Kidney epithelial cell (primary cell): ENCODE measurements at places on chromosomes 2 and 18.

GRCh38 chr2:240258685-240259084, 118.2 kb upstream of the OTOS start:
- no peak for DNase-seq

GRCh38 chr2:188292348-188293239, 920 bp downstream of the GULP1 start:
- DNase-seq, result peak; percentile 63

- DNase-seq, result no peak
These were observed 19.1 kb upstream of the SLC20A1 start for GRCh38 chr2:112626604-112627059.

DNA sequence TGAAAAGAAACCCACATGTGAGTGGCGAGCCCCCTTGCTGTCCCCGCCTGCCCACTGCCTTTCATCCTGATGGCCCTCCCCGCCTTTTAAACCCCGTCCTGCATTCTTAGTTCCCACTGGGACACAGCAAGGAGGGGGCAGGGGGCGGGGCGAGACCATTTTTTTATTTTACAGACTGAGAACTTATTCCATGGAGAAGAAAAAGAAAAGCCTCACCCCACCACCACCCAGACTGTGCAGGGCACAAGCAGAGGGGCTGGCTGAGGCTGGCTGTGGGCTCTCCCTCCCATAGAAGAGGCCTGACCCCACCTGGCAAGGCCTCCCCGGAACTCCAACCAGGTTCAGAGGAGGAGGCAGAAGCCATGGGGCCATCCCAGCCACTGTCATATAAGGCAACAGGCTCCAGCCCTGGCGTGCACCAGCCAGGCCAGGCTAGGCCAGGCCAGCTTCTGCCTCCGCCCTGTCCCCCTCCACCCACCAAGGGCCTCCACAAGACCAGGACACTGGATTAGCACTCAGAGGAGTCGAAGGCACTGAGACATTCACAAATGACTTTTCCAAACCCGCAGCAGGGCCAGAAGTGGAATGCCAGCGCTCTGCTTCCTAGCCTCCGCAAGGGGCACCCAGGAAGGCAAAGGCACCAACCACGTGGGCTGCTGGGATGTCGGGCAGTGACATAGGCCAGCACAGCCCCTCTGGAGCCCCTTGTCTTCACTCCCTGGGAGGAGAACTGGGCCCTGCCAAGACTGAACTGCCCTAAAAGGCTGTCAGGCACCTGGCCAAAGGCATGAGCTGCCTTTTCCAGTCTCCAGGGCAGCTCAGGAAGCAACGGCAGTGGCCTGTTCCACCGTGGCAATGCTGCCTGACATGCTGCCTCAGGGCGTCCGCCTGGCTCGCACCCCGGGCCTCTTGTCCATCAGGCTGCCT, 37.5 kb upstream of the SEMA4C start:
- DNase-seq, result no peak

GRCh38 chr2:44055664-44056063, 59.9 kb upstream of the LRPPRC start:
- no peak for DNase-seq

DNA sequence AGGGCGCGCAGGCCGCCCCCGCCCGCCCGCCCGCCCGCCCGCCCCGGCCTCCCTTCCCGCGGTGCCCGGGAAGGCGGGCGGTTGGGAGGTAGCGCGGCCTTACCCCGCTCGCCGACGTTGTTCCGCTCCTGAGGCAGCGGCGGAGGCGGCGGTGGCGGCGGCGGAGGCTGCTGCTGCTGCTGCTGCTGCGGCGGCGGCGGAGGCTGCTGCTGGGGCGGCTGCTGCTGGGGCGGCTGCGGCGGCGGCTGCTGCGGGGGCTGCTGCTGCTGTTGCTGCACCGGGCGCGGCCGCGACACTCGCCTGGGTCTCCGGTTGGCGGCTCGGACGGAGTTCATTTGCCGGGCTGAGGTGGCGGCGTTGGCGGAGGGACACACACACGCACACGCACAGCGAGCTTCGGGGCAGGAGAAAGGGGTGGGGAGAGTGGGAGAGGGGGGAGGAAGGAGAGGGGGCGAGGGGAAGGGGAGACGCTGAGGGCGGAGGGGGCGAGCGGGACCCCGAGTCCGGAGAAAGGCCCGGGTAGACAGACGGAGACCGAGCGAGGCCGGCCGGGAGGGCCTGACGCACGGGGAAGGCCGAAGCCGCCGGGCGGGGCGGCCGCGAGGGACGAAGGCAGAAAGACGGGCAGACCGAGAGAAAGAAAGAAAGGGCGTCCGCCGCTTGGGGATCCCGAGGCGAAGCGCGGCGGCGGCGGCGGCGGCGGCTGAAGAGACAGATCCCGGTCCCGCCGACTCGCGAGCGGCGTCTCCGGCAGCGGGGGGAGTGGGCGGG, 727 bp downstream of the FBXO11 start:
- DNase-seq, result no peak

- DNase-seq, result peak; percentile 93
These were observed 23.6 kb downstream of the ALPK2 start for GRCh38 chr18:58605027-58606020.

- DNase-seq, result no peak
These were observed 181.6 kb downstream of the CELF4 start for GRCh38 chr18:37383846-37384595.

DNA sequence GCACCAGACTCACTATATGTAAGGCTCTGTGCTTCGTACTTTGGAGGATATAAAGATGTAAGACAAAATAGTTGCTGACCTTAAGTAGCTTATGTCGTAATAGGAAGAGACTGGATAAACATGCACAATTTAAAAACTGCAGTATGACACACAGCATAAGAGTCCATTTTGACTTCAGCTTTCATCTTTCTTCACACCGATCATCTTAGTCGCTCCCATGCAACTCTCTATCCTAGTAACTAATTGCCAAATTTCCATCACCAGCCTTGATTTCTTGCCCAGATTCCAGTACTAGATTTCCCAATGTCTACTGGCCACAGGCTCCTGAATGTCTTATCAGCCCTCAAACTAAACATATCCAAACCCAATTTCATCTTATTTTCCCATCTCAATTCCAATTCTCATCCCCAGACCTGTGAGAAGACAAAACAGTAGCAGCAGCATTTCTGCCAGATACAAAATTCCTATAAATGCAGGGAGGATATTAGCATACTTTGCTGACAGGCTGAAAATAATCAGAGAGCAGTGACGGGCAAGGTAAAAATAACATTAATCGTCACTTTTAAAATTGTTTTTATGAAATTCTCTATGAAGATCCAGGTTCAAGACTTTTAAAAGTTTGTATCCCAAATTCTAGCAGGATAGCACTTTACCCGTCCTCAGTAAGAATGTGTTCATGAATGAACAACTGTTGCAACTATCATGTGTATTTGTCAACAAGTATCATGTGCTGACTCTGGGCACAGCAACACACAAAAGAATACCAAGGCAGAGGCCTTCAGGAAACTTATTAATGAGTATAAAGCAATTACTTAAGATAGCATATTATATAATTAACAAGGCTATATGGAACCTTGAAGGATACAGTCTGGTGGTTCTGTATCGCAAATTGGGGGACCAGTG, 42.2 kb downstream of the KIDINS220 start:
- no peak for DNase-seq
